ENCODE measurements at places on chromosomes 12 and 14. TPM values are rescaled to one million over a fixed set of nuclear protein-coding genes. Genes with fewer than 3 reads are reported as not detected.
A peak's percentile ranks its signal among the peaks of the same experiment; 100 is the strongest.

The KLRC1 gene
- total RNA-seq = not detected

The NYNRIN gene
- 0.35 TPM for total RNA-seq

The PTGER2 gene
- total RNA-seq = 60.4 TPM

DNA sequence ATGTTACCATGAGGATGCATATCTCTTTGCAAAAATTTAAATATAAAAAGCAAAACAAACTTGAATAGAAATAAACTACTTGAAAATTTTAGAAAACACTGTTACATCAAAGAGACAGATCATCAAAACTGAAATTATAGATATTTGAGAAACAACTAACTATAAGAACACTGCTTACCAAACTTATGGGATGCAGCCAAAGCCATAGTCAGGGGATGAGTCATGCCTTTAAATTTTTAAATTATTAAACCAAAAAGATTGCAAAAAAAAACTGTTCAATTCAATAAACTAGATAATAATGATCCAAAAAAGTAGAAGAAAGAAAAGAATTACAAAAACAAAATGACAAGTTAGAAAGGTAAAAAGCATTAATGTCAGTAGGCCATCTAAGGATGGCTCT lies 7.5 kb downstream of the BDKRB2 start:
- DNase-seq = no peak

GRCh38 chr12:21656905-21657325 lies 727 bp downstream of the LDHB start:
- DNase-seq = peak; percentile 66

DNA sequence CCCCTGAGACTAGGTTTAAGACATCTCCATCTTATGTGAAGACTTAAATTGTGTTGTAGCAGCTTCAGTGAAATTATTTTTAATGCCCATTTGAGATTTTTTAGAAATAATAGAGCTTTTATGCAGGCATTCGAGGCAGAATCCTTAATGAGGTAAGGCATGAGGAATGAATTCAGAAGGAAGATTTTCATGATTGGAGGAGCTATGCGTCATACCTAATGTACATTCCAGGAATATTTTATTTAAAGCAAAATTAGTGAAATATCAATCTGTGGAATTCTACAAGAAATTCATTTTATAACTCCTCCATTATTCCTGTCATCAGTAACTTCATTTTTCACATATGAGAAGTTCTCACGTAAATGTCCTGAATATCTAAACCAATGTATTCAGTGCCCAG lies 36.0 kb upstream of the GARIN6 start:
- no peak for DNase-seq

Measured in activated CD4-positive, alpha-beta T cell treated with anti-CD3 and anti-CD28 coated beads, Interleukin-2, amount 10 ng/mL, durations not matched to agents 7 days and 5 days (primary cell).